ENCODE measurements at places on chromosomes 1 and 21.

- DNase-seq, result no peak
These were observed 26.6 kb downstream of the DIPK1A start for GRCh38 chr1:92934395-92935378.

GRCh38 chr1:30029677-30030076, 693.7 kb downstream of the MATN1 start:
- DNase-seq, result no peak

DNA sequence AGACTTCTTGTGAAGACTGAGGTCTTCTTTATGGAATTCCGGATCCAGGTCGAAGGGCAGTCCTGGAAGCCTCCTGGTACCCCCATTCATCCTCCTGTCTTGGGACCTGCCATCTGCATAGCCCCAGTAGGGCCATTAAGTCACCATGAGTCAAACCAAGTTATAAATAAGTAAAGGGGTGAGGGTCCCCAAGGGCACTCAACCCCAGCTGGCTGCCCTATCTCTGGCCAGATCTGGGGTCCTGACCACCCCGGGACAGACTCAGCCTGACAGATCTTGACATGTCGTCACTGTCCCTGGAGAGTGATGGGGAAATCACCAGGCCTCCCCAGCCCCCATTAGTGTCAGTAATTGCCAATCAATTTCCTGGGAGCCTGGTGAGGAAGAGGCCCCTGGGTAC, 108.7 kb downstream of the EPHB2 start:
- DNase-seq, result no peak

- no peak for DNase-seq
These were observed 47.4 kb upstream of the ENAH start for GRCh38 chr1:225700164-225700821.
